Choroid plexus epithelial cell (primary cell): ENCODE measurements at places on chromosomes 11 and 22.

DNA sequence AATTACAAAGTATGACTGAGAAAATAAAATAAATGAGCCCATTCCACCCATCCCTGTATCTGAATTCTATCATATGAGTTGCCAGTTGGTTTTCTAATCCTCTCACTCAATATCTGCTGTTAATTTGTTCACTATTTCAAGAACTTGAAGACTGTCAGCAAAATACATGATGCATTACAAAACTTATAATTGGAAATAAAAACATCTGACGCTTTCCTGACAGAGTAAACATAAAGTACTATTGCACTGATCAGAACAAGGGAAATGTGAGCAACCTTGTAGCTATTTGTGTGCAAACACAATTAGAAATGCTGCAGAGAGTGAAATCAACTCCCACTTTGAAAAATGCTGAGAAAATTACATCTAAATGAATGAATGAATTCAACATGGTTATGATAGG lies 97.1 kb downstream of the MPPED2 start:
- peak; percentile 11 for DNase-seq

DNA sequence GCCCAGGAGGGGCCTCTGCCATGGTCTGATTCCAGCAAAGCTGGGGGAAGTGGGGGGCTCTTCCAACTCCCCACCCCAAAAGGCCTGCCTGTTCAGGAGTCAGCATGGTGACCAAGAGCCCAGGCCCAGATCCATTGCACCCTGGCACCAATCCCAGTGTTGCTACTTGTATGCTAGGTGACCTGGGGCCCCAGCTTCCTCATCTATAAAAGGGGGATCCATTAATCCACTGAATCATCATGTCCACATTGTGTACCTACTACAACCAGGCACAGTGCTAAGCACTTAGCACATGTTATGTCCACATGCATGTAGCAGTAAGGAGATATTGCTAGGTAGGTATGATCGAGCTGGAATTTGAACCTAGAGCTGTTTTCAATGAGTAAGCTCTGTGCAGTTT lies 2.0 kb downstream of the SYT12 start:
- no peak for DNase-seq

GRCh38 chr11:113667801-113668200 lies 38.3 kb downstream of the TMPRSS5 start:
- DNase-seq = no peak

GRCh38 chr11:122253589-122254231 lies 137.7 kb upstream of the BLID start:
- peak; percentile 65 for DNase-seq

- DNase-seq = peak; percentile 84
These were observed 18.8 kb upstream of the ZBTB16 start for GRCh38 chr11:114040706-114041211.

DNA sequence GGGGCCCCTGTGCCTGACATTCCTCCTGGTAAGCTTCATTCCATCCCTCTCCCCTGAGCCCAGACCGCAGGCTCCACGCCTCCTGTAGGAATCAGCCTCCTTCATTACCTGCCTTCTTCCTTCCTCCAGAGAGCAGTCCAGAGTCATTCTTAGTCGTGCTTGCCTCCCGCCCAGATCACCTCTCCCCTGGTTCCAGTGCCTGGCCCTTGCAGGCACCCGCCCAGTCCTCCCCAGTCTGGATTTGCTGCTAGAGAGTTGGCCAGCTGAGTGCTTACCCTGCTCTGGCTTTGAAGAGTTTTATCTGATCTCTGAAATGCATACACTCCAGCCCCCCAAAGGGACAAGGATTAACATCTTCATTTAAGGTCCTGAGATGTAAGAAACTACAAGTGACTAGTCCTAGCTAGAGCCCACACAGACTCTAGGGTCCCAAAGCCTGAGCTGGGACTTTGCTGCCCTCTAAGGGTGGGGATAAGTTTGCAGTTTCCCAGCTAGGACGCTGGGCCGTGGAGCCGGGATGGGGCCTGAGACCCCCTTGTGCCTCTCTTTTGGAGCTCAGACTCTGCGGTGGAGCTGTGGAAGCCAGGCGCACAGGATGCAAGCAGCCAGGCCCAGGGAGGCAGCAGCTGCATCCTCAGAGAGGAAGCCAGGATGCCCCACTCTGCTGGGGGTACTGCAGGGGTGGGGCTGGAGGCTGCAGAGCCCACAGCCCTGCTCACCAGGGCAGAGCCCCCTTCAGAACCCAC lies 1.6 kb downstream of the NR1H3 start:
- DNase-seq = peak; percentile 61

- no peak for DNase-seq
These were observed 15.0 kb upstream of the BIRC3 start for GRCh38 chr11:102302241-102302640.

GRCh38 chr11:33945481-33946268 lies 53.8 kb upstream of the LMO2 start:
- no peak for DNase-seq

- DNase-seq = no peak
These were observed 111.2 kb upstream of the ALX4 start for GRCh38 chr11:44421090-44421675.

GRCh38 chr22:46054091-46055073 lies 77.4 kb upstream of the WNT7B start:
- DNase-seq = peak; percentile 83

DNA sequence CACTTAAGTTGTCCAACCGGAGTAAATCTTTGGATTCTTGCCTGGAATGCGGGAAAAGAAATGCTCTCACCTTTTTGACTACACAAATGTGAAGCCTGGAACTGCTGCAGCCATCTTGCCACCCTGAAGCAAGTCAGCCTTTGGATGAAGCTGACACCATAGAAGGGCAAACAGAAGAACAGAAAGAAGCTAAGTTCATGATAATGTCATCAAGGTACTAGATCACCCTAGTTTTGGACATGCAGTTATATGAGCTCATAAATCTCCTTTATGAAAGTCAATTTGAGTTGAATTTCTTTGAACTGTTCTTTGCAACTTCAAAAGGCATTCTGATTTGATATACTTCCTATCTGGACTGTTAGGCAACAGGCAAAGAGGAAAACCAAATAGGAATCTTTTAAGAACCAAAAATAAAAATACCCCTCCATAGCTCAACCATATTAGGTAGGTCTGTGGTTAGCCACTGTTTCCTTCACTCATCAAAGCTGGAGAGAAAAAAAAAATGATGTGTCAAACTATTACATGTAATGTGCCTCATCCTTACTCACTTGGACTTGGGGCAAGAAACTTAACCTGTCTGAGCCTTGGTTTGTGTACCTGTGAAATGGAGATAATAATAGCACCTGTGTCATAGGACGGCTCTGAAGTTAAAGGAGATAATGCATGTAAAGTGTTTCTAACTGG lies 91.9 kb downstream of the WT1 start:
- DNase-seq = no peak

GRCh38 chr11:14413307-14414069 lies 54.5 kb upstream of the RRAS2 start:
- peak; percentile 87 for DNase-seq

DNA sequence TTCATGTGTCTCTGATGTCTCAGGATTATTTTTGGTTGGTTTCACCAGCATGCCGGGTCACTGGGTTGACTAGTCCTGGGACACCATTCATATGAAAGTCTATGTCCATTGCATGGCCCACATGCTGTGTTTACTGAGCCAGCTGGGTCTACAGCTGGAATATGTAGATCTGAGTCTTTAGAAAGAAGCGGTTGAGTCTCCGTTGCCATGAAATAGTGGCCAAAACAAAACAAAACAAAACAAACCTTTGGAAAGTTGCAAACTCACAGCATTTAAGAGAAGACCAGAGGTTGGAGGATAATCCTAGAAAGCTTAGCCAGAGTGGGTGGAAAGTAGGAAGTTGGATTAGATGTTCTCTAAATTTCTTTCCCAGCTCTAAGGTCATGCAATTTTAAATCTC lies 191.8 kb upstream of the NTM start:
- DNase-seq = no peak

- peak; percentile 22 for DNase-seq
These were observed 47.8 kb upstream of the SHANK2 start for GRCh38 chr11:71300187-71300586.

DNA sequence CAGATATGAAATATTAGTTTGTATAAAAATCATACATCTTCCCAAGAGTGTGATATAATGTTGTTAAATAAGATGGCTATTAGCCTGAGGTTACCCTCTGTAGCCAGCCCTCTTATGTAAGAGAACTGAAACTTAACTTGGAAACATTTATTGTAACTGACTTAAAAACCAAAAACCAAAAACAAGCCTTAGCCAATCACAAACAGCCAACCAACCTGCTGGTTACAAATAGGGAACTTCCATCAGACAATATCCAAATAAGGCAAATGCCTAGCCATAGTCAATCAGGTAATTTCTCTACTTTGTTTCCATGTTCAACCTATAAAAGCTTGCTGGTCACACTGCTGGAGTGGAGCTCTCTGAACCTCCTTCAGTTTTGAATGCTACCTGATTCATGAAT lies 14.1 kb downstream of the KBTBD3 start:
- DNase-seq = no peak

DNA sequence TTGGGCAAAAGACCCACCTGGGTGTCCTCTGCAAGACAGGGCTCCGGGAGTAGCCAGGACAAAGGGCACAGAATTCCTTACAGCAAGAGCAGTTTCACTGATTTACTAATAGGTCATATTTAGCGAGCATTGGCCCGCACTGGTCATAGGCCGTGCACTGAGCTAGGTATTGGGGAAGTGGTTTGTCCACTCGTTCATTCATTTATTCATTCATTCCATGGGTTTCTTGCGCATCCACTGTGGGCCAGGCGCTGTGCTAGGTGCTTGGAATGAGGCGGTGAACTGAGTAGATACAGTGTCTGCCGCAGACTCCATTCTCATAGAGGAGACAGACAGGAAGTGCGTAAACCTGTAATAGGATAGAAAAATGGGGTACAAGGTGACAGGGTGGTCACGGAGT lies 13.2 kb upstream of the LINC01488 start:
- no peak for DNase-seq

GRCh38 chr11:9755561-9756185 lies 91.8 kb downstream of the SWAP70 start:
- peak; percentile 90 for DNase-seq

DNA sequence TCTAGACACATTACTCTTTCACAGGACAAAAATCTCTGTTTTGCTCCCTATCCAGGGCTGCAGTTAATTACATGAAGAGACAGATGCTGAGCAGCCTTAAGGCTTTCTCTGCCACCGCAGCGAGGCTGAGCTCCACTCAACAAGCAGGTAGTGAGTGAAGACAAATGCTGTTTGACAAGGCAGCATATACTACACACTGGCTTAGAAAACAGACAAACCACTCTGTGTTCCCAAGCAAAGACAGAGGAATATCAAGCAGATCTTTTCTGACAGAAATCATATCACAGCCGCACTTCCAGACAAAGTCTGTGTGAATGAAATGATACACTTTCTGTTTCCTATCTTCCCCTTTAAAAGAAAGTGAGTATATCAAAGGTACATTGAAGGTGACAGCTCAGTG lies 368.1 kb downstream of the DCDC1 start:
- DNase-seq = no peak

DNA sequence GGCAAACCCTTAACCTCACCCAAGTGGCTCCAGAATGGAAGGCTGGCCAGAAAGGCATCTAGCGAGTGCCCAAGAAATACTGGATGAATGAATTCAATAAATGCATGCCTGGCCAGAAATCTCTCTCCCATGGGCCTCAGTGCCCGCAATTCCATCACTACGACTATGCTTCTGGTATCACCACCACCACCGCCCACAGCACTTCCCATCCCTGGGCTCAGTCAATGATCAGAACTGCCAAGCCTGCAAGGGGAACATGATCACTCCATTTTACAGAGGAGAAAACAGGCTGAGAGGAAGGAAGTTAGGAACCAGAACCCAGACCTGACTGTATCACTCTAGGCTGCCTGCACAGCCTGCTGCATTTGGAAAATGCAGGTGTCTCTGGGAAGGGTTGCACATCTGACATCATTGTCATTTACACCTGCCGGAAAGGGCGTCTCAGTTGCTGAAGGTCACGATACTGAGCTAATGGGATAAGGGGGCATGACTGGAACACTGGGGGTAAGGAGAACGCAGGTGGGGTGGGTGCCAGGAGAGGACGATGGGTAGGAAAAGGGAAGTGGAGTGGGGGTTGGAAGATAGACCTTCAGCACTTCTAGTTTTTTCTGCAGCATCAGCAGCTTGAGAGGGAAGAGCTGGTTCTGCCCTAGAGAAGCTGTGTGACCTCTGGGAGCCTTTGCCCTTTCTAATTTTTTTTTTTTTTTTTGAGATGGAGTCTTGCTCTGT lies 3.2 kb downstream of the GPR152 start:
- no peak for DNase-seq

DNA sequence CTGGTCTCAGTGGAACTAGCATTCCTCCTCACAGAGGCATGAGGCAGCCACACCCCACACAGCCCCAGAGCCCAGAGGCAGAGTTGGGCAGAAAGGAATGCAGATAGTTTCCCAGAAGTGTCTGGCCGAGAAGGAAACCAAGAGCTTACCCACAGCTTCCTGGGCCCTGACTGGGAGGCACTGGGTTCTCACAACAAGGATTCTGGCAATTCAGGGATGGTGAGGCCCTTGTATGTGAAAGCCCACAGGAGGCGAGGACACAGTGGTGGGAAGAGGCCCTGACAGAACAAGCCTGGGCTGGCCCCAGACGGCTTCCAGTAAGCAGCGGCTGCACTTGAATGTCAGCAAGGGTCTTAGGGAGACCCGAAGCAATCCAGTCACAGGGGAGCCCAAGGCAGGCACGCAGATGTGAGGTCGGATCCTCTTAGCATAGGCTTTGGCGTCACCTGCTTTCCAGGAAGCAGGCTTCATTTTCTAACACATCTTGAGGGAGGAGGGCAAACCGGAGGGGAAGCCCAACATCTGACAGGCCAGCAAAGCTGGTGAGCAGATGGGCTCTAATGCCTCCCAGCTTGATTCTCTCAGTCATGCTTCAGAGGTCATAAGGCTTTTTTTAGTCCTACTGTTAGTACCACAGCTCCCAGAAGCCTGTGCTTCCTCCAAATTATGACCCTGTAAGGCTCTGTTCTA lies 78.3 kb upstream of the AKIP1 start:
- peak; percentile 87 for DNase-seq

- DNase-seq = no peak
These were observed 33.1 kb upstream of the PAMR1 start for GRCh38 chr11:35558513-35558912.

DNA sequence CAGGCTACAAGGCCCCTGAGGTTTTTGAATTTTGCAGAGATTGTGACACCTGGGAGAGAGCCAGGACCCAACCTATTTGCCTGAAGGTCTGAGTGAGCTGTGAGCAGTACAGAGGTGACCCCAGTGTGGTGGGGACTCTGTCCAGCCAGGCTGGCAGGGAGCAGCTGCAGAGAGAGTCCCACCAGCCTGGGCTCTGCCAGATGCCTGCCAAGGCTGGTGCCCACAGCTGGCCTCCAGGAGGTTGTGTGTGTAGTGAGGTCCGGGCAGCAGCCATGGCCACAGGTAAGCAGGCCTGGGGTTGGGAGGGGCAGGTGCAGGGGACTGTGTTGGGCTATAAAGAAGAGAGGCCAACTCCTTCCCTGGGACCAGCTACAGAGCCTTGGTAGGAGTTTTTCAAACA lies 144.8 kb downstream of the CRYBB2 start:
- no peak for DNase-seq
